A549 treated with Hydrocortisone at 1 μM for 4 hours (cell line): ENCODE measurements at places on chromosomes 12 and 14. TPM values are rescaled to one million over a fixed set of nuclear protein-coding genes. Genes with fewer than 3 reads are reported as not detected.

Gene CCDC59
- total RNA-seq: 48.9 to 64.3 TPM (median 51.6 TPM) in 5 replicates

Gene NGB
- not detected in 5 replicates for total RNA-seq

Gene DAO
- not detected in 5 replicates for total RNA-seq

Gene DPPA3
- not detected in 5 replicates for total RNA-seq

Gene RNASE3
- not detected in 5 replicates for total RNA-seq

Gene GLI1
- total RNA-seq: 4.5 to 6.2 TPM (median 5.6 TPM) in 5 replicates
